ENCODE measurements at places on chromosomes 3 and 15.

DNA sequence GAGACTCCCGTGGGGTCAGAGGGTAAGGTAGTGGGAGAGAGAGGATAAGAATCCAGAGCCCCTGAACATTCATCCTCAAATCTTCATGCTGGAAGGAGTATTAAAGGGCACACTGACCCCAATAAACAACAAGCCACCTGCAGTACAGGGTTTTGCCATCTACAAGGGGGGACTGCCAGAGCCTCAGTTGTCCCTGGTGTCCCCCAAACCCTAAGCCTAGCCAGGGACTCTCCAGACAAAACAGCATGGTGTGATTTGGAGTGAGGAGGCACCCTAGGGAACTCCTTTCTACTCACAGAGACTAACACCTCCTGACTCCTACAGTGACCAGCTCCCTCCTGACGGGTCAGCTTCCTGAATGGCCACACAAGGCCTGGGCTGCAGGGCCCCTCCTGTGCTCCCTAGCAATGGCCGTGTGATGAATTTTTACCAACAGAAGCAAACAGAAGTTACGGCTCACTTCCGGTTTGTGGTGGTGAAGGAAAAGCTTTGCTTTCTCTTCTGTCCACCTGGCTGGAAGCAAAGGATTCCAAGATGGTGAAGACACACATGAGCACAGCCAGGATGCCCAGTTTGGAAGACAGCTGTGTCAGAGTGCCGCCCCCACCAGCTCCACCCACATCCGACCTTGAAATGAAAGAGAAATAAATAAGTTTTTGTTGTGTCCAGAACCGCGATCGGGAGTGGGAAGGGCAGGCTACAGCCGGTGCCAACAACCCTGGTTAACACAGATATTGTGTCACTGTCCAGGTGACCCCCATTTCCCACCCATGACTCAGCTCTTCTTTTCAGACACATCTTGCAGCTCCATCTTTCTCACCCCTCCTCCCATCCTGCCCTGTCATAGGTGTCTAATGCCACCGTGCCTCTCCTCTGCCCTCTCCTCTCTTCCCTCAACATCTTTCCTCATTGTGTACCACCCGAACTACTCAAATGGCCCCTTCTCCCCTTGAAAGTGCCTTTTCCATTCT lies 69.6 kb upstream of the ATP13A3 start:
- DNase-seq: no peak

DNA sequence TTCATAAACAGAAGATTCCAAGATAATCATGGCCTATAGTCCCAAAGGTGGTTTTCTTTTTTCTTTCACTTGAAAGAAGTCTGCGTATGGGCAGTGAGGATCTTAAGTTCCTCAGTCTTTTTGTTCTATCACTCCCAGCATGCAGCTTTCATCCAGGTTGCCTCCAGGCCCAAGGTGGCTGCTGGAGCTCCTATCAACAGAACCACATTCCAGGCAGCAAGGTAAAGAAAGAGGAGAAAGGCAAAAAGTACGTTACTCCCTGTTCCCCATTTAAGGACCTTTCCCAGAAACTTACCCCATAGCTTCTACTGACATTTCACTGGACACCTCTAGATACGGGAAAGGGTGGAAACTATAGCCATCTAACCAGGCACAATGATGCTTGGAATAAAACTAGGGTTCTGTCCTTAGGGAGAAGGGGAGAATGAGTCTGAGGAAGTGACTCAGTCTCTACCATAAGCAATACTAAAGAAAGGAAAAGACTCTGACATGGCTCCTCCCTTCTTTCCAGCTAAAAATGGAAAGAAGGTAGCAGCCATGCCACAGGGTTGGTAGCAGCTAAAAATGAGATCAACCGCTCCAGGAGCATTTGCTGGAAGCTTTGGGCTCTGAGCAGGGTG lies 313.9 kb upstream of the NR2E3 start:
- no peak for DNase-seq

GRCh38 chr3:66394019-66394752 lies 106.6 kb downstream of the LRIG1 start:
- no peak for DNase-seq

DNA sequence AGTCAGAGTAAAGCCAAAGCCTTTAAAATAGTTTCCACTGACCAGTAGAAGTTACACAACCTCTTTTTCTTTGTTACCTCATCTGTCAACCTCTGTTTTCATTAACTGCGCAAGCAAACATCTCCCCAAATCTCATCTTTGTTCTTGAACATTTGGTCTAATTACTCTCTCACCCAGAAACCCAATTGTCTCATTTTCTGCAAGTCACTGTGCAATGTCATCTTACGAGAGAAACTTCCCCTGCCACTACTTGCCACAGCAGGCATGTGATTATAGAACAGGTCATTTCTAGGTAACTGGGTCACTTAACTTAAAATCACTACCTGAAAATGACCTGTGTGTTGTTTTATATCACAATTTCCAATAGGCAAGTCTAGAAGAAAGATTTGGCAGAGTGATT lies 159.4 kb downstream of the SI start:
- DNase-seq: no peak

DNA sequence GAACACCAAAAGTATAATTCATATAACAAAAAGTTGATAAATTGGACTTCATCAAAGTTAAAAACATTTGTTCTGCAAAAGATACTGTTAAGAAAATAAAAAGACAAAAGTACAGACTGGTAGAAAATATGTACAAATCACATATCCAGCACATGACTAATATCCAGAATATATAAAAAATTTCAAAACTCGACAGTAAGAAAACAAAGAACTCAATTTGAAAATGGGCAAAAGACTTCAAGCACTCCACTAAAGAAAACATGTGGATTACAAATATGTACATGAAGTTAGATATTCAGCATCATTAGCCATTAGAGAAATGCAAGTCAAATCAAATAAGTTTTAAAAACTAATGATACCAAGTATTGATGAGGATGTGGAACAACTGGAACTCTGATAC lies 6.7 kb downstream of the GK5 start:
- DNase-seq: no peak

DNA sequence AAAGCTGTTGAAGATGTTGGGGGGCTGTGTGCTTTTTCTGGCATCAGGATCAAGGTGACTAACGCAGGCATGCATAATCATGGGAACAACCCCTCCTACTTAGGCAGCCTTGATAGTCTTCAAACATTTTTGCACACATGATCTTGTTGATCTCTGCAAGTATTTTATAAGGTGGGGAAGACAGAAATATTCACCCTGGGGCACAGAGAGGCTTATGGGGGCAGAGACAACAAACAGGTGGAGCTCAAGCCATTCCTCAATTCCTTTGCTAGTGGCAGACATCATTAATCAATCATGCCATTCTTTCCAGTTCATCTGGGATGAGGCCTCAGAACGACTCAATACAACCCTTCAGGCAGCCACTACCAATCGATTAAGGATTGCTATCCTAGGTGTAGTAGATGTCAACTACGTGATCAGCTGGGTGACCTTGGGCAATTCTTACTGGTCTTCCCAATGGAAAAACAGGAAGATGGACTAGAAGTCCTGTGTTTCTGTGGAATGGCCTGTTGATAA lies 110.3 kb upstream of the SMAD3 start:
- DNase-seq: no peak

DNA sequence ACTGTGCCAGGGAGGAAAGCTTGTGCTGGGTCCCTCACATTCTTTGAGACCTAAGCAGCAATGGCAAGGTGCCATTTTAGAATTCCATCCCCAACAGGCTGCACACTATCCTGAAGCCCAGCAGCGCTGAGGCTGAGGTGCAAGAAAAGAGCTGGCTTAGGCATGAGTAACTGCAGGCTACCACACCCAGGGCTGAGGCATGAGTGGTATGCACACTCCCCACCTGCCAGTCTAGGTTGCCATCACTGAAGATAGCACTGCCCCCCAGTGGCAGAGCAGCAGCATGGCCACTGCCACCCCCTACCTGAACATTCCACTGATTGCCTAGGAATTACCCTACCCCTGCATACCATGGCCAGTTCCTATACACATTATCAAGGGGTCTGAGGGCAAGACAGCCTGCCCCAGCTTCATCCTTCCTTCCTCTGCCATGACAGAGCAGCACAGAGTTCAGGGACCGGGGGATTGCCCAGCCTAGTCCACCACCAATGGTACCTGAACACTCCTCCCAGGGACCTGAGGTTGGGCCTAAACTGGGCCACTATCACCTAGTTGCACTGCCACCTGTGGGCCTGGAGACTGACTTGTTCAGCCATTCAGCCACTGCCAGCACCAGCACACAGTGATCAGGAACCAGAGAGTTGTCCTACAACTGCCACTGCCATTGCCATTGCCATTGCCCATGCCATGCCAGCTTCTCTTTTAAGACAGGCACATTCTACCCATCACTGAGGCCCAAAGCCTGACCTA lies 129.8 kb downstream of the SATB1 start:
- no peak for DNase-seq

GRCh38 chr3:134092208-134092701 lies 62.5 kb upstream of the SLCO2A1 start:
- DNase-seq: no peak

- DNase-seq: no peak
Observed at GRCh38 chr15:87604857-87605446, 651.6 kb downstream of the NTRK3 start.

GRCh38 chr3:160130071-160130470 lies 95.2 kb upstream of the C3orf80 start:
- no peak for DNase-seq

DNA sequence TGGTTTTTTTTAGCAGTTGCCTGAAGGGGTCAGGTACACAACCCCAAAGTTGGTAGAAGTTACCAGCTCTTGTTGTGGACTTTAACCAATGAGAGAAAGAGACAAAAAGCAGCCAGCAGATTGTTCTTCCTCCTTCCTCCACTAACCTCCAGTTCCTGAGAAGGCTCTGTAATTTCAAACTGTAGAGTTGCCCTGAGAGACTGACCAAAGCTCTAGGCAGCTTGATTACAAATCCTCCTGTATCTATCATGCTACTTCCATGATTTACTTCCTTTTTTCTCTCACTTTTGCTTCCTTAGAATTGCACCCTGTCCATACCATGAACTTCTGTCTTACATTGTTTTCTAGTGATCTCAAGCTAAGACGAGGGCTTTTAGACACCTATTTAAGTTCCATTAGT lies 29.2 kb downstream of the NSUN3 start:
- no peak for DNase-seq

DNA sequence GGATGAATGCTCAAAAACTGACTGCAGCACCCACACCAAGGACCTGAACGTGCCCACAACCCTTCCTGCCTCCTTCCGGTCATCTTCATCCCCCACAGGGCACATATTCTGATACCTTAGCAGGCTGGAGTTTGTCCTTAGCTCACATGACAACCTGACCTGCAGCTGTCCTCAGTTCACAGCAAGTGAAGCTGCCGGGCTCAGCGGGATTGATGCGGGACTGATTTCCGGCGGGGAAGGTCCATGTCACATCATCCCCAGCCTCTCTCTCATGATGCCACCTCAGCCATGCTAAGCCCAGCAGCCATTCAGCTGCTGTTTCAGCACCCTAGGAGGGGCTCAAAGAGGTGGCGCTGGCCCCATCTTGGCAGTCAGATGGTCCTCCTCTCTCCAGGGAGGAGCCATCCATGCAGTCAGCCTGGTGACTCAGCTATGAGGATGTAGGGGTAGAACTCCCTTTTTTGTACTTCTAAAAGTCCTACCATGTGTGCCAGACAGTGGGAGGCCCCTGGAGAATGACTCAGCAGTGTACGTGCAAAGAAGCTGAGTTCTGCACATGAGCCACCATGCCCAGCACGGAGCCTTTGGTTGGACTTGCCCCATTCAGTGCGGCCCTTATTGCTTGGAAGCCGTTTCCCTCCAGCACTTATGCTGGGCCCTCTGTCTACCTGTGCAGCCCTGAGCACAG lies 9.5 kb downstream of the CA12 start:
- DNase-seq: no peak

- DNase-seq: no peak
Observed at GRCh38 chr3:16456784-16457415, 56.6 kb downstream of the RFTN1 start.

GRCh38 chr3:41331041-41331440 lies 131.7 kb downstream of the CTNNB1 start:
- DNase-seq: no peak

- no peak for DNase-seq
Observed at GRCh38 chr3:32703491-32703972, 18.5 kb downstream of the CNOT10 start.

DNA sequence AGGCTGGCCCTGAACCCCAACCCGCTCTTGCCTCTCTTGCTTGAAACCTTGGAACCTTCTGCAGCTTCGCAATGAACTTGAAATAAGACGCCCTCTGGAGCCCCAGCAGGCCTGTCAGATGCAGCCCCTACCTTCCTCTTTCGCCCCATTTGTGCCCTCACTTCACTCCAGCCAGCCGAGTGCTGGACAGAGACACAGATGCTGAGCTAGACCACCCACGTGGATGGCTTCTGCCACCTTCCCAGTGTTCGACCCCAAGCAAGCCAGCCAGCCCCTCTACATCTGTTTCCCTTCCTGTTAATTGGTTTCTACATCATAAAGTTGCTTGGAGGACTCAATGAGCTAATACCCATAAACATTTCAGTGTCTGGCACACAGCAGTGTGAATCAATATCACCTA lies 23.8 kb upstream of the SNRPA1 start:
- no peak for DNase-seq
